GOT3 (cell line): ENCODE measurements at places on chromosomes 3 and 15.

DNA sequence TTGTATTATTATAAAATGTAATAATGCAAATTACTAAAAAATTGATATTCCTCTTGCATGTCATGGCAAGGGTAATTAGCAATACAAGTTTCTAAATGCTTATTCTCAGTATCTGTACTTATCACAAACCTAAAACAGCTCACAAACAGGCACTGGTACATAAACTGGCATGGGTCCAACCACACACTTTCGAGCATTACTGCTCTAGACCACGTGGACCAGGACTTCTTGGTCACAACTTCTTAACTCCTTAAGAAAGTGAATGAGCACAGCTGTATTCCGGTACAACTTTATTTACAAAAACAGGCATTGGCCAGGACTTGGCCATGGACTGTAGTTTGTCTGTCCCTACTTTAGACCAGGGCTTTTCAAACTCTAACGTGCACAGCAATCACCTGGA, 173.3 kb downstream of the SUCLG2 start:
- no peak for DNase-seq

GRCh38 chr15:38743147-38743546, 178.5 kb upstream of the RASGRP1 start:
- no peak for DNase-seq

DNA sequence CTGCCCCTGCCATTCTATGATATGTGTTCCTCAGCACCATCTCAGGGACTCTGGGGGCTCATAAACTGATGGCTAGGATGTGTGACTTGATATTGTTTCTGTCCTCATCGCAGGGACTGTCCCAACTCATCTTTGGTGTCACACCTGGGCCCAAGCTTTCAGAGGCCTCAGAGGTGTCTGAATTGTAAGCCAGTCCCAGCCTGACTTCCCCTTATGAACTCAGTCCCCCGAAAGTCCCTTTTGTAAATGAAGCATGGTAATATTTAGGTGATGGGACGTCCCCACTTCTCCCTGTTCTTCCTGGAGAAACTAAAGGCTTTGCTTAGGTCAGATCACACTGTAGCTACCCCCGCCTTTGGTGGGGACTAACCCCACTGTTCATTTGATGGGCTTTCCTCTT, 142.4 kb upstream of the TLE3 start:
- no peak for DNase-seq

- DNase-seq: no peak
These were observed 24.8 kb upstream of the RBP1 start for GRCh38 chr3:139564294-139564861.

DNA sequence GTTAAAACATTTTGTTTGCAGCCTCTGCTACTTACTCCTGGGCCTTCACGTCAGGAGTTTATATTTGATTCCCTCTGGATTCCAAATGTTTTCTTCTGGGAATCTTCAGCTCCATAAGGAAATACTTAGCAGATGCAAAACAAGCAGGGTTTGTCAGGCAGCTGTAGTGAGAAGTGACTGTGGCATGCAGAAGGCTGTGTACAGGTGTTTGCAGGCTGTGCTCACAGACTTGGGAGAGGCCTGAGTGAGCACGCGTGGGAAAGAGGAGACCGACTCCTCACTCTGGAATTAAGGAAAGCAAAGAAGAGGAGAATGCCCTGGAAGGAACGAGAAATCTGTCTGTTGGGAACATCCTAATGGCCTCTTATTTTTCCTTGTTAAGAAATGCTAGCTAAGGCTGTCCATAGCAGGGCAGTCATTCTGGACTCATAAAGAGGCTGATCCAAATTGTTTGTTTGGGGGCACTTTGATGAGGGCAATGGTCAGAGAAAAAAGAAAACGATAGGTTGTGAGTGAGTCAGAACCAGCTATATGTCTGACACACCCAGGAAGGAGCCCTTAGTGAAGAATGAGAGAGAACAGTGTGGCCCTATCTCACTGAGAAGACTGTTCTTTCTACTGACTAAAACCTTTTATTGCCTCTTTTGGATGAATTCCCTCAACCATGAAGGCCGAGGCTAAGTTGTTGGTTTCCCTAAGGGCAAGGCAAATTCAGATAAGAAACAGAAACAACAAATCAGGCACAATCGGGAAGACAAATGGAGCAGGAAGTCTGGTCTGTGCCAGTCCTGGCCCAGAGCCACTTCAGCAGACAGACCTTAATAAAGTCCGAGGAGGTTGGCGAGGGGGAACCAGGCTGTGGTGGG, 82.6 kb downstream of the TGFBR2 start:
- DNase-seq: no peak

DNA sequence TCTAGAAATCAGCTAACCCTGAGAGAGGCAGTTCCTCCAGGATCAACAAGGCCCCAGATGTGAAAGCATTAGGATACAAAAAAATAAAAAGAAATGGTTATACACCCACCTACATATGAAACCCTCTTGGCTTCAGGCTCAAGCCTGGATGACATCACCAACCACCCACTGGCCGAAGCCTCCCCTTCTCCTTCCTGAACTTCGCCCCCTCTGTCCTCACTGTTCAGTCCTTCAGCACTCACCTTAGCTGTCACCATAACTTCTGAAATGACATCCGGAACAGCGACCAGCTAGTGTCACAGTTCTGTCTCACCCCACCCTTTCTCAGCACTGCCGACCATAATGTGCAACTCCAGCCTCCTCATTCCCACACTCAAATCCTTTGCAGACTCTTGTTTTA, 98.7 kb downstream of the PLCH1 start:
- no peak for DNase-seq

DNA sequence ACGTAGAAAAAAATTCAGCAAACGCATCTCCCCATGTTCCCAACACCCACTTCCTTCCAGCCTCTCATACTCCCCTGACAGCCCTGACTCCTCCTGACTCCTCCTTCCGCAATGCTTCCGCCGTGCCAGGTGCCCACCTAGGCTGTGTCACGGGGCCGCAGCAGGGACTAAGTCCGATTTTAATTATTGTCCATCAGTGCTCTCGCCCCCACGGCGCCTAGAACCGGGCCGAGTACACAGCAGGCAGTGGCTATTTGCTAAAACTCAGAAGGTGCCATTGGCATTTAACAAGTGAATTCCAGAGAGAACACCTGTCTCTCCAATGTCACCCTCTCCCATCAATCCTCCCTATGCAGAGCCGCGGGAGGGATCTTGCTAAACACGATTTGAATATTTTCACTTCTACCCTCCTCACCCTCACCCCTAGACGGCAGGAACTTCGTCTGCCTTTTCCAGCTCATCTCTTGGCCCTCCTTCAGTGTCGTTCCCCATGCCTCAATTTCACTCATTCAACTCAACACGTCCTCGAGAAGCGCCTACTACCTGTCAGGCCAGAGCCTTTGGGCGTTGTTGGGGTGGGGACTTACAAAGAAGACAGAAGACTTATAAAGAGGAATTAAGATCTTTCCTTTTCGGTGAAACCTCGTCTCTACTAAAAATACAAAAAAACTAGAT, 11.5 kb upstream of the SHF start:
- DNase-seq: no peak

- DNase-seq: no peak
These were observed 365.8 kb upstream of the SEMA6D start for GRCh38 chr15:47351501-47351900.

GRCh38 chr3:77699125-77699691, 659.3 kb downstream of the ROBO2 start:
- DNase-seq: no peak

DNA sequence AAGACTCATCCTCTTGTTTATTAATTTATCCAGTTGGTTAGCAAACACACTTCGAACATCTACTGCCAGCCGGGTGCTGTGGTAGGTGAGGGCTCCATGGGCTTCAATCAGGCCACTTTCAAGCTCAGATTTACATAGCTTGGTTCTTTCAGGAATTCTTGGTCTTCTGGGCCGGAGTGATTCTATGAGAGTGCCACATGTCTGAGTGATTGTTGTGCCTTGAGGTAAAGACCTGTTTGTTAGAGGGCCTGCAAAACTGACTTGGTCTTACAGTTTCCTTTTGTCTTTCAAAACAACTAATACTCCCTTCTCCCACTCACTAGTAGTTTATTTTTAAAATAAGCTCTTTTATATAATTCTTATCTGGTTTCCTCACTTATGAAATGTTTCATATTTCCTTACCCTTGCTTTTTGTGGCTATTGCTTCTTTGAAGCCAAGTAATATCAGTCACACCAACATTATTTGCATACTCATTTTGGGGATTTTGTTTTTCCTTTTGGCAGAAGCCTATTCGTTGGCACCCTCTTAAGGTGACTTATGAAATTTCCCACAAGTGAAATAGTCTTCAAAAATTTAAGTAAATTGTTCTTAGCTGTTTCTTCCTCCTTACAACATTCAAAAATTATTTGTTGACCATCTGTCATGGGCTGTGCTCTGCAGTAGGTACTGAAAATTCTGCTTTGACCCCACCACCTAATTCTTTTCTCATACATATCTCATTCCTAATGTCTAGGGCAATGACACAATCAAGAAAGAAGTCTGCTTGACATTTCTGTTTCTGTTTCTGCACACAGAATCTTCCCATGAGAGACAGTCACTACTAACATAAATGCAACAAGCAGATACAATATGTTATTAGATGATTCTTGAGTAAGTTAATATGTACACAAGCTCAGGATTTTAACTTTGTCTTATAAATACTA, 120.2 kb downstream of the LRRC28 start:
- DNase-seq: no peak

DNA sequence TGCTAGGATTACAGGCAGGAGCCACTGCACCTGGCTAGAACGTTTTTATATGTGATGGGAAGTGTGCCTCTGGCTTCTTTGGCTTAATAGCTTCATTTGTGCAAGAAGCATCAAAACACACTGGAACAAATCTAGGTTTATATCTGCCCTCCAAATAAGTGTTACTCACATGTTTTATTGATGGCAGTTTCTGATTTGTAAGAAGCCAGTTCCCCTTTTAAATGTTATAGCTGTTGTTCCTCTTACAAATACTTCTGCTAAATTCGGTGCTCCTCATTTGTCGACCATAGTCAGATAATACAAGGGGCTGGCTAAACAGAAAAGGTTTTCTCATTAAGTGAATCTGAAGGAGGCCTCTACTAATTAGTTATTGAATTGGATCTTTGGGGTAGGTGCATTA, 307.1 kb upstream of the SEMA6D start:
- DNase-seq: no peak

DNA sequence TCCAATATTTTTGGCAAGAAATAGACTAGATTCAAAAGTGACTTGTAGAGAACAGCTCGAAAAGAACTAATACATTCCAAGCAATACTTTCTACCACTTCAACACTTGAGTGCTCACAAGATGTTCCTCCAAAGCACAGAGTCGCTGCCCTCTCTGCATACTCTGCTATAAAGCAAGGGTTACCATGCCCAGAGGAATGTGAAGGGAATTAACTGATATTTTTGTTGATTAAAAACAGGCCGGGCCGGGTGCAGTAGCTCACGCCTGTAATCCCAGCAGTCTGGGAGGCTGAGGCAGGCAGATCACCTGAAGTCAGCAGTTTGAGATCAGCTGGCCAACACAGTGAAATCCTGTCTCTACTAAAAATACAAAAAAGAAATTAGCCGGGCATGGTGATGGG, 57.6 kb upstream of the CSPG5 start:
- DNase-seq: no peak

DNA sequence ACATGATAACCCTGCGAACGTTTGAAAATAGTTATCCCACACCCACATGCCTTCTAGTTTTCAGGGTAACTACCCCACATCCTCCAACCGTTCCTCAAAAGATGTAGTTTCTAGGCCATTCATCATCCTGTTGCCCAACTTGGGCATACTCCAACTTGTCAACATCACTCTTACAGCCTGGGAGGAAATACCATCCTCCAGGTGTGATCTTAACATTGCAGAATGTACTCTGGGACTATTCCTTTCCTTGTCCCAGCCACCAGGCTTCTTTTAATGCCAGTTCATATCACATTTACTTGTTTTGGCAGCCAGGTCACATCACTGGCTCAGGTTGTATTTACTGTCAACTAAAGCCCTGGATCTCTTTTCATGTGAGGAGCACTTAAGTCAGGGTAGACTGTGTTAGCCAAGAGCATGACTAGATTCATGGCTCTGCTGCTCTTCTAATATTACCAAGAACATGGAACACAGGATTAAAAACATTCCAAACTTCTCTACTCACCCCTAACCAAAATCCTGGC, 4.0 kb upstream of the DENND6A start:
- no peak for DNase-seq

- no peak for DNase-seq
These were observed 24.5 kb upstream of the EBLN2 start for GRCh38 chr3:73036694-73037591.

DNA sequence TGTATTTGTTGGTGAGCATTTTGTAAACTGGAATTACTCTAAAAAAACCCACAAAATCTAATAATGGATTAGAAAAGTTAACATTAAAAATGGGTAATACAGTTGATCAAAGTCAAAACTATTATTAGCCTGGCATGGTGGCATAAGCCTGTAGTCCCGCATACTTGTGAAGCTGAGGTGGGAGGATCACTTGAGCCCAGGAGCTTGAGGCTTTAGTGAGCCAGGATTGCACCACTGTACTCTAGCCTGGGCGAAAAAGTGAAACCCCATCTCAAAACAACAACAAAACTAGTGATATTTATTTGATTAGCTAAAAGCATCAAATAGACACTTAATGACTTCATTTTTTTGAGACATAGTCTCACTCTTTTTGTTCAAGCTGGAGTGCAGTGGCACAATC, 3.6 kb downstream of the SNX1 start:
- no peak for DNase-seq

DNA sequence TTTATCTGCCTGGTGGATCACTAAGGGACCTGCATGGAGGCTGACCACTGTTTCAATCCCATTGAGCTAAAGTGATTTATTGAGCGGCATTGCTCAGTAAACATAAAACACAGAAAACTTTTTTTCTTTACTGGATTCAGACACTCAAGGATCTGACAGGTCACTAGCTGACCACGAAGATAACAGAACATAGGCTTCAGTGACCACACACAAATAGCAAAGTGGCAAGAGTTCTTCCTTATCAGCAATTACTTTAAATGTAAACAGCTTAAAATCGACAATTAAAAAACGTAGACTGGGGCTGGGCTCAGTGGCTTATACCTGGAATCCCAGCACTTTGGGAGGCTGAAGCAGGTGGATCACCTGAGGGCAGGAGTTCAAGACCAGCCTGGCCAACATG, 48.7 kb downstream of the STAG1 start:
- DNase-seq: no peak

DNA sequence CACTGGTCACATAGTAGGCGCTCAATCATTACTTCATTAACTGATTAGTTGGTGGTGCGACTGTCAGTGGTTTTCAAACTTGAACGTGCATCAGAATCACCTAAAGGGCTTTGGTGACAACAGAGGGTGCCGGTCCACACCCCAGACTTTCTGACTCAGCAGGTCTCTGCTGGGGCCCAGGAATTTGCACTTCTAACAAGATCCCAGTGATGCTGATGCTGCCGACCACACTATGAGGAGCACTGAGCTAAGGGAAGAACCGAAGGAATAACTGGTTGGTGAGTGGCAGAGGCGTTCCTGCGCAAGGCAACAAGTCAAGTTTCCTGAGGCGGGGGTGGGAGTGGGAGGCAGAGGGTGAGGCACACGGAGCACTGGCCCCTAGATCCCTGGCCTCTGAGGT, 18.8 kb downstream of the HAPLN3 start:
- DNase-seq: no peak

DNA sequence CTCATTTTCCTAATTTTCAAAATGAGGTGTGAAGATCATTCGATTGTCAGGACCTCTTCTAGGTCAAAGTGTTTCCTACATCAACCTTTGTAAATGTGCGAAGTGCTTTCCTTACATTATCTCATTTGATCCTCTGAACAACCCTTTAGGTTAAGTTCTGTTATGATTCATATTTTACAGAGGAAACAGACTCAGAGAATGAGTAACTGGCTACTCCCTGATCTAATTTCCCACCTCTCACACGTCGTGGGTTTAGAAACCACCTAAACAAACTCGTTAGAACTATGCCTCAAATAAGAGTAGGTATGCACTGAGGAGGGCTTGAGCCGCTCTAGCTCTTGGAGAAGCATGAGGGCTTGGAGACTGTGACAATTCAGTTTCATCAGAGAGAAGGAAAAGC, 148.6 kb downstream of the CD47 start:
- DNase-seq: no peak
